ENCODE measurements at places on chromosomes 11 and 22. TPM values are rescaled to one million over a fixed set of nuclear protein-coding genes. Genes with fewer than 3 reads are reported as not detected.

GRCh38 chr11:36385121-36385970 lies 89.3 kb downstream of the PRR5L start:
- DNase-seq: no peak

- DNase-seq: no peak
Observed at GRCh38 chr11:67194096-67194495, 72.2 kb upstream of the GRK2 start.

DNA sequence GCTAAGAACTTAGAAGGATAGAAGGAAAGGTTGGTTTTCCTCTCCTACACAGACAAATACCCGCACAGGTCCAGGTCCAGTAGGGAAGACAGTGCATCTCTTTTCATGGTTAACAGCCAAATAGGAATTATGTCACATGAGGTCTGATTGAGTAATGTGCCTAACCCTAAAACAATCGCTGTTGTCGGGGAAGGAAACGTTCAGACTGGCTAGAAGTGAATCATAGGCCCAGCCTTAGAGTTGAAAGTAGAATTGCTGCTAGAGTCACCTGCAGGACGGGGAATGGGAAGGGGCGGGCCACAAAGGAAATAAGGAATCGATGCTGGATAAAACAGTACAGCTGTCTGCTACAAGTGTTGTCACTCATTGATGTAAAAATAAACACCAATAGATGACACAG lies 12.4 kb upstream of the HTATIP2 start:
- DNase-seq: no peak

The MGAT3 gene
- 1.1 TPM for total RNA-seq

GRCh38 chr11:73205661-73206343 lies 12.3 kb upstream of the P2RY2 start:
- no peak for DNase-seq

GRCh38 chr11:30143098-30143705 lies 87.6 kb upstream of the FSHB start:
- no peak for DNase-seq

DNA sequence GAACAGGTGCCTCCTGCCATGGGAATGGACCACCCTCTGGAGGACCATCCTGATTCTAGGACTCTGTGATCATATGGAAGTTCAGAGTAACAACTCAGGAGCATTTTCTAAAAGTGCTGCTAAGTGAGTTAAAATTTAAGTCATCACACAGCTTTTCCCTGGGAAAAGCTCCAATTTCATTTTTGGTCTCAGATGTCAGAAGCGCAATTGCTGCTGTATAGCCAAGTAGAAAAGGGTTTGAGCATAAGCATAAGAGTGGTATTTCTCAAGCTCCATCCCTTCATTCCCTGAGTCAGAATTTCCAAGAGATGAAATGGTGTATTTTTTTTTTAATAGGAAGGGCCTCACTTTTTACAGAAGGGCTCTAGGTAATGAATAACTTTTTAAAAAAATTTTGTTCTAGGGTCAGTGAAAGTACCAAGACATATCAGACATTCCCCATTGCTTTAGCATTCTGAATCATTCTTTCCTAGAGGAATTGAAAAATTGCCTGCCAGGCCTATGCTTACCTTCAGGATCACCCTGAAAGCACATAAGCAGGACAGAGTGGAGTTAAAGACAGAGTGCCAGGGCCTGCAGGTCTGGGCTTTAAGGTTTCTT lies 564.5 kb upstream of the ISX start:
- no peak for DNase-seq

GRCh38 chr11:10701982-10702381 lies 8.4 kb upstream of the IRAG1 start:
- no peak for DNase-seq

GRCh38 chr11:12799334-12799835 lies 125.2 kb downstream of the TEAD1 start:
- no peak for DNase-seq

DNA sequence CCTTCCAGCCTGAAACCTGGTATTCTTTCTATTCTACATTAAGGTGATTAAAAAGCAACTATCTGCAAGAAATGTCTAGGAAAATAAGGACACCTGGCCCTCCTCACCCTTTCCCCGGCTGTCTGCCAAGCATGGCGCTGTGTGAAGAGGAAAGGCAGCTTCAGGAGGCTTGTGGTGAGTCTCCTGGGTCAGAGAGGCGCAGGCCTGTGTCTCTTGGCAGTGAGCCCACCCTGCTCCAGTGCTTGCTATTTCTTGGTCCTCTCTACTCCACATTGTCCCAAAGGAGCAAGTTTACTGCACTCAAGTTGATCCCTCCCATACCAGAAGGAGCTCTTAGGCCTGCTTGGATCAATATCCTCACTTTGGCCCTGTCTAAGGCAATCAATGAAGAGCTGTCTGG lies 520.7 kb upstream of the B3GAT1 start:
- DNase-seq: no peak

All from thoracic aorta (tissue), 2 donors.